Cardiac muscle cell (in vitro differentiated cells and primary cell): ENCODE measurements at places on chromosomes 6 and 20. TPM values are rescaled to one million over a fixed set of nuclear protein-coding genes. Genes with fewer than 3 reads are reported as not detected.
A peak's percentile ranks its signal among the peaks of the same experiment; 100 is the strongest.

- no peak for DNase-seq
Observed at GRCh38 chr20:20956513-20956931, 149.6 kb downstream of the LINC00237 start.

GRCh38 chr6:11380969-11381744 is 148.7 kb upstream of the NEDD9 start:
- no peak for DNase-seq

DNA sequence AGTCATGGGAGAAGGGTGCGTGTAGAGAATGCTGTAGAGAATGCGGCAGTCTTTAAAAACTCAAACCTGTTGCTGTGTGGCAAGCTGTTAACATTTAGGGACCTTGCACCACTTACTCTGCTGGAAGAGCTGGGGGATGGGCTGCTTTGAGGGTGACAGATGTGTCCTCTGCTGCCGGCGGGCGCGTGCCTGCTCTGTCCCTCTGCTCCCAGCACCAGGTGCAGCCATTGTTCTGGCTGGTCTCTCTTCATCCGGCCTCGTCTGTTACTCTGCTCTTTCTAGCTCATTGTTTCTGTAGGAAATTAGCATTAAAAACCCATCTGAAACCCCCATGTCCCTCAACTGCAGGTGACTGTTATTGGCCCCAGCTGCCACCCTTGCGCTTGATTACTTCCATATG is 78.5 kb downstream of the CBFA2T2 start:
- DNase-seq: no peak

GRCh38 chr6:130643361-130643760 is 183.8 kb upstream of the SMLR1 start:
- DNase-seq: no peak

- no peak for DNase-seq
Observed at GRCh38 chr6:166333172-166333995, 9.0 kb downstream of the SFT2D1 start.

The SALL4 gene
- 13.6 and 24.0 TPM in 2 replicates for polyA plus RNA-seq

The PRND gene
- 1.3 TPM in 1 of 2 replicates, not detected in the other for polyA plus RNA-seq

- DNase-seq: peak; percentile 39
Observed at GRCh38 chr6:16684195-16684689, 77.0 kb downstream of the ATXN1 start.

DNA sequence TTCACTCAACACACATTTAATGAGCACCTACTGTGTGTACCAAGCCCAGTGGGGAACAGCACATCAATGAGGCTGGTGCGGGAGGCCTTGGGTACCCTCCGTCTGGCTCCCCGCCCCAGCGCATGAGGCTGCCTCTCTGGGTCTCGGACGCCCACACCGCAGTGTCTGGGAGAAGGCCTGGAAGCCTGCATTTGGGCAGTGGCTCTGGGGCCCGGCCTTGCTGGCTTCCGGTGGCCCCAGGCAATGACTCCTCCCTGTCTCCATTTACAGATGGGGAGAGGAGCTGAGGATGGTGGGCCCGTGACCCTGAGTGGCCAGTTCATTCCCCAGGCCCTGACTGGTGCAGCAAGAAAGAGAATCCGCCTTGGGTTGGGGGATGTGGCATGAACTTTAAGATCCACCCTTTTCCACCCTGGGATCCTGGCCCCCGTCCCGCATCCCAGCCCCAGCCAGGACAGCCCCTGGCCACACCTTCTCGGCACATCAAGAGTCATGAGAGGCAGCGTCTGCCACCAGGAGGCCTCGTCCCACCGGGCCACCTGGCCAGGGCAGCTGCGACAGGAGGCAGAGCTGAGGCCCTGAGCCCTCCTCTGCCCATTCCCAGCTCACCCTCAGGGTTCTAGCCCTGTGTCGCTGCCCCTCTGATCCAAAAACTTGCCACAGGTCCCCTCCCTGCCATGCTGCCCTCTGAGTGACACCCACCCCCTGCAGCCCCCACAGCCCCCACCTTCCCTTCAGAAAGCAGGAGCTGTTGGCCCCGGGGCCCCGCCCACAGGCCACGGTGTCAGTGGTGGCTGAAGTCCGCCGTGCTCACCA is 17.5 kb upstream of the MRGBP start:
- DNase-seq: no peak
